Calu3 (cell line): ENCODE measurements at places on chromosomes 7 and 10. TPM values are rescaled to one million over a fixed set of nuclear protein-coding genes. Genes with fewer than 3 reads are reported as not detected.

- DNase-seq: peak; percentile 17
Measured at GRCh38 chr7:135508883-135509588, 866 bp downstream of the CNOT4 start.

DNA sequence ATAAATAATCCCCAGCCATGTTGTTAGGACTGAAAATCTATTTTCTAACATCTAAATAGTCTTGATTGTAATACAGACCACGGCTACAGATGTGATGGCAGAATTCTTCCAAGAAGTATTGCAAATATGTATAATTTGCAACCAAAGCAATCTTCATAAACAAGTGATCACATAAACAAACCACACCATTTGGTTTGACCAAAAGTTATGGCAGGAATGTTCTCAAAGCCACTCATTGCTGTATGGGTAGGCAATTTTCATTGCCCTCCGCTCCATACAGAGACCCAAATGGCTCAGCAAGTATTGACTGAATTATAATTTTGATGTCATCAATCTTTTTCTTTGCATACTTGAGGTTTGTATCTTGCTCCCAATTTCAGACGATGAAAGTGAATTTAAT is 19.0 kb upstream of the RHOBTB1 start:
- no peak for DNase-seq

DNA sequence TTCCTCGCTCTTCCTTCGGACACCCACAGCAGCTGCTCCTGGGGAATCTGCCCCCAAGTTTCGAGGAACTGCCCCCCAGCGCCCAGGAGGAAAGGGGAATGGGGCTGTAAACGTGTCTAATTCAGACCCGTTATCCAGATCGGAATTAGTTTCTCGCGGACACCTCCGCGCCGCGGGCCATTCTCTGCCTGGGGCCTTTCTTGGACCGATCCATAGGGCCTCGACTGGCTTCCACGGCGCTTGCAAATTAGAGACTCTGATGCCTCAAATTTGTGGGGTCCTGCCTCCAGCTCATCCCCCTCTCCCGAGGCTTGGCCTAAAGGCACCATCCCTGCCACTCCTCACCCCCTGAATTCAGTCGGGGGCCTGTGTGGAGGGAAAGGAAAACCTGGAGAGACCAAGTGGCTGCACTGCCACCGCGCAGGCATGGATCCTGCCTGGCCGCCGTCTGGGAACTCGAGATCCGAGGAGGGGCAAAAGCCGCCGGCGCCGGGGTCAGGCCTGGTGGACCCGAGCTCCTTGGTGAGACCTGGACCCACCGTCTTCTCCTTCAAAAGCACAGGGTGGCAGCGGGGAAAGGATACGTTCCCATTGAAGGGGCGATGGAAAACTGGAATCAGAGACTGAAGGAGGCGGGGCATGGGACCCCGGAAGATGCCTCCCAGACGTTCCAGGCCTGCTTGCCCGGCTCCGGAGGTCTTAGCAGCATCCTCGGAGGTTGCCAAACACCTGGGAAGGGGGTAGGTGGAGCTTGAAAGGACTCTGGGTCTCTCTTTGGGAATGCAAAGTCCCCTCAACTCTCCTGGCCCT is 13.7 kb downstream of the LBX1 start:
- DNase-seq: no peak

GRCh38 chr10:99279626-99280111 is 44.0 kb upstream of the HPSE2 start:
- DNase-seq: no peak

- no peak for DNase-seq
Measured at GRCh38 chr10:69819716-69820506, 18.2 kb downstream of the COL13A1 start.

DNA sequence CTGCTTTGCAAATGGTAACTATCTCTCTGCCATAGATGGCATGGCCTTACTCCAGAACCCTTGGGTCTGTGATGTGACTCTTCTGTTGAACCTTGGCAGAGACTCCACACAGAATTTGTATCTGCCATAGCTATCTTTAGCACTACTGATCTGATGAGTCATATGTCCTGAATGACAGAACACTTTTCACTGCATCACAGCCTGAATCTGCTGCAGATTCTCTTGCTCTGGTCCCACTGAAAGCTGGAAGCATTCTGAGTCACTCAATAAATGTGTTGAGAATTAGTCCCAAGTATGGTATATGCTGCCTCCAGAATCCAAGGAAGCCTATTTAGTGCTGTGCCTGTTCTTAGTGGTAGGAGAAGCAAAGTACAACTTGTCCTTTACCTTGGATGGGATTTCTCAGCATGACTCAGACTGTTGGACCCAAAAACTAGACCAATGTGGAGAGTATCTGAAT is 39.5 kb upstream of the ANKRD1 start:
- no peak for DNase-seq

The FOXP2 gene
- 1.6 and 2.5 TPM in 2 replicates for total RNA-seq

The ASNS gene
- 52.9 and 64.0 TPM in 2 replicates for total RNA-seq

The AGAP4 gene
- 31.4 and 33.3 TPM in 2 replicates for total RNA-seq

The PGAM1 gene
- total RNA-seq: 148 and 157 TPM in 2 replicates
